ENCODE measurements at places on chromosomes 4 and X.

DNA sequence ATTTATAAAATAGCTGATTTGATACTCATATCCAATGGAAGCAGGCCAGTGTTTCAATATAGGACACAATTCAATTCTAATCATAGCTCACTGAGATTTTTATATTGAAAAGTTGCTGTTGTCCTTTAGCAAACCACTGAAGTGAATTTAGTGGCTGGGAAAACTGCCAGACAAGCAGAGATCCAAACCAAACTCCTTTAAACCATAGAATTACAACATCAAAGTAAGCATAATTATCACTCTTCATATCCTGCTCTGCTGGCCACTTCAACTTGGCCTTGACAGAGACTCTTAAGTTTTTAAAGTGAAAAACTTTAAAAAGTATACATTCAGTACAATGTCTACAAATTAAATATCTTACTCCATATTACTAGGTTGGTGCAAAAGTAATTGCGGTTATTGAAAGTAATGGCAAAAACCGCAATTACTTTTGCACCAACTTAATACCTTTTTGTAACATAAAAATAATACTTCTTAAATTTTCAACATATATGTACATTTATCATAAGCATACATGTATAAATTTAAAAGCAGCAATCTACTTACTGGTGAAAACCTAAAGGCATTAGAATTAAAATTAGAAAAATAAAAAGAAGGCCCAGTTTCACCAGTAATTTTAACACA, 433.0 kb downstream of the PCDH10 start:
- DNase-seq, result no peak

DNA sequence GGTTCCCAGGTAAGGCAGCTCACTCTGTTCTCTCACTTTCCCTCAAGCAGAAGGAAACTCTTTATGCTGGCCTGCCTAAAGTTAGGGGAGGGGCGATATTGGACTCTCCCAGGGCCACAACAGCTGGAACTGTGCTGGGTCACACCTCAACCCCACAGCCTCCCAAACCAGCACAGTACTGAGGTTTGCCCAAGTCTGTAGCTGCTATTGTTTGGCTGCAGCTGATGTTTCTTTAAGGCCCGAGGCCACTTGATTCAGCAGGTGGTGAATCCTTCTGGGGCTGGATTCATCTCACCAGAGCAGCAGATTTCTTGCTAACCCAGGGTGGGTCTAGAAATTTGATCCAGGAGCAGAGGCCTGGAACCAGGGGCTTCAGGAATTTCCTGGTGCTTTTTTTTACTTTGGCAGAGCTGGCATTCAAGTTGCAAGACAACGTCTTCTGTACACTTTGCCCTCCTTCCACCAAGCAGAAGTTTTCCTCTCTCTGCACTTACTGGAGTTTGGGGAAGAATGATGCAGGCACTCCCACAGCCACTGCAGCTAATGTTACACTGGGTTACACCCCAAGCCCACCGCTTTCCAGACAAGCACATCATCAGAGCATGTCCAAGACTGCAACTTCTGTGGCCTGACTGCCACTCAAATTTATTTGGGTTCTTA, 544.7 kb upstream of the NDST4 start:
- no peak for DNase-seq

- no peak for DNase-seq
Observed at GRCh38 chrX:9459186-9459748, 5.6 kb upstream of the TBL1X start.

GRCh38 chr4:6576512-6576911, 1.5 kb downstream of the MAN2B2 start:
- no peak for DNase-seq

GRCh38 chrX:111447298-111447697, 35.3 kb upstream of the DCX start:
- no peak for DNase-seq

- no peak for DNase-seq
Observed at GRCh38 chr4:185344743-185345538, 50.8 kb downstream of the LRP2BP start.

- DNase-seq, result no peak
Observed at GRCh38 chr4:126827669-126828068, 805.1 kb upstream of the INTU start.

- DNase-seq, result no peak
Observed at GRCh38 chrX:71111141-71111843, at the start of gene IL2RG. Gene IL2RG (minus strand): TSS chrX:71111577. CDS start chrX:71111539, 38 bp downstream.

GRCh38 chr4:185040523-185040922, 22.2 kb downstream of the HELT start:
- peak; percentile 63 for DNase-seq

DNA sequence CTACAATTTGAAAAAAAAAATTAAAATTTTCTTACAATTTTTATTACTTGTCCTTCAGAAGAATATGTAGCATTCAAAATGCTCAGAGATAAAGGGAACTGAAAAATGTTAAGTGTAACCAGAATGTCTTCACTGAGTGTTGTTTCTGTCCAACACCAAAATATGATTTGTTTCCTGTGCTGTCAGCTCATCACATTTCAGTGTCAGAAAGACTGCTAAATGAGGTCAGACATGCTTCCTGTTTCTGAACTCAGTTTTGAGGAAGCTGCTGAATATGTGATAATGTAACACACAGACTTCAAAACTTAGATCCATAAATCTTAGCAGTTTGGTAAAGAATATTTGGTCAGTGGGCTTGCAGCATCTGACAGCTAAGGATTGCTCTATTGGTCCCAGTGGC, 1849.7 kb downstream of the PCDH7 start:
- no peak for DNase-seq

DNA sequence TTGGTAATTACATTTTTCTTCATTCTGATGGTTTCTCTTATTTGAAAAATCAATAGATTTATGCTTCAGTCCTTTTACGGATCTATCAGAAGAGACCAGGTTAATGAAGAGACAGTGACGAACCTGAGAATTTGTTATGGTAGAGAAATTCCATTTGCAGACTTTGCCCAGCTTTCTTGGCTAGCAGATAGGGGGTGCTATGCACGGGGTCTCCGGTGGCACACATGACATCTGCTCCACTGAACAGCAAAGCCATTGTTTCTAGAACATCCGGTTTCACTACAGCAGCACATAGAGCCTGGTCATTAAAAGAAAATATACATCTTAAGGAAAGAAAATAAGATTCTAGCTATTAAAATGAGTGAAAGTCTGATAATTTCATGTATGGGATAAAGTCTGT, 85.1 kb downstream of the ARAP2 start:
- DNase-seq, result no peak

DNA sequence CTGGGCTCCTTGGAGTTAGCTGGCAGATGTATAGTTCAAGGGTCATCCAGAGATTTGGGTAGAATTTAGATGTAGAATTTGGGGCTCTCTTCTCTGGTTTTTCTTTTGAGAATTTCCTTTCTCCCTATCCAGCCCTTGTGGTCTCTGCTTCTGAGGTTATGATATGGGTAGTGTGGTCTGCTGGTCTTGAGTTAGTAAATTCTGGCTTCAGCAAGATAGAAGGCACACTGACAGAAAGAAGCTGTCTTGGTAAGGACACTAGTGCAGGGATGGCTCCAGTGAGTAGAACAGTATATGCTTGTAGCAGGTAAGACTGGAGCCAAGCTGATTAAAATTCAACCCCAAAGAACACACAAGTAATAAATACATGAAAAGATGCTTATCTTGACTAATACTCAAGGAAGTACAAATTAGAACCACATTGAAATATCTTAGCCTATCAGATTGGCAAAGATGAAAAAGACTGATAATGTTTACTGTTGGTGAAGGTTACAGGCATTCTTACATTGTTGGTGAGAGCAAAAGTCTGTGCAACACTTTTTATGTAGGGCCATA, 2.1 kb upstream of the IL9R start:
- no peak for DNase-seq

DNA sequence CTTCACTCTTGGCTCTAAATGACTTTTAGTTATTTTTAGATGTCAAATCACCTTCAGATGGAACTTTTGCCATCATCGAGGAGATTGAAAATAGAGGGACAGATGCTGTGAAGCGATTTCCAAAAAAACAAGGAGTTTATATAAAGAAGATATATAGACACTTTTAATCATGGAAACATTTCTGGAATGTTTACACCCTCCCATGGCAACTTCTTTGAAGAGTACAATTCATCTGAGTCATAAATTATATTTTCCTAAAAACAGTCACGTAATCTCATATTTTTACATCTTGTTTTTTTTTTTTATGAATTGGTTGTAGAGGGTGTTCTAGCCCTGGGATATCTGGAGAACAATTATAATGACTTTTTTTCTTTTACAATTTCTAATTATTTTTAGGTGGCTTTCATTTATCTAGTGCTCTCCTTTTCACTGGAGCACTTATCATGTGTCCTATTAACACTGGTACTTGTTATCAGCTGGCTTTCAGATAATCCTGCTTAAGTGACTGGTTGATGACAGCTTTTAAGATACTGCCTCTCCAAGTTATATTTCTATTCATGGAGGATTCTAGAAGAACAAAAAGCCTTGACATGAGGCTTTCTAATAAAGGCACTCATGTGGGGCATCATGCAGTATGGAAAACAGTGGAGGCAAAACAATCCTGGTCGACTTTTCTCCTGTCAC, 24.9 kb downstream of the PCDH7 start:
- no peak for DNase-seq

- DNase-seq, result peak; percentile 2
Observed at GRCh38 chr4:36004204-36004851, 240.0 kb downstream of the ARAP2 start.

DNA sequence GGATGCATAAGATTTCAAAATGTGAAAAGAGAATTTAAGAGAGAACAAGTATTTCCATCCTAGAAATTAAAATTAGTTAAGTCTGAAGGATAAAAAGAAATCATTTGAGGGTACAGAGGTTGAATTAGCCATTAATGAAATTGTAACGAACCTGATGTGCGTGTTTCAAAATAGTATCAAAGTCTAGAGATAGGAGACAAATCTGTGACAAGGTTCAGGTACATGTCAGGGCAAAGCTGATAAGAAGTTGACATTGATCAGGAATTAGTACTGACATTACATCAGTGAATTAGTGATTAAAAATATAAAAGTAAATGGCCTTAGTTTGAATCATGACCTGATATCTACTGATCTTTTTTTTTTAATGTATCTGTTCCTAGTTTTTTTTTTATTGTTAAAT, 62.3 kb downstream of the UGT2B10 start:
- DNase-seq, result no peak

DNA sequence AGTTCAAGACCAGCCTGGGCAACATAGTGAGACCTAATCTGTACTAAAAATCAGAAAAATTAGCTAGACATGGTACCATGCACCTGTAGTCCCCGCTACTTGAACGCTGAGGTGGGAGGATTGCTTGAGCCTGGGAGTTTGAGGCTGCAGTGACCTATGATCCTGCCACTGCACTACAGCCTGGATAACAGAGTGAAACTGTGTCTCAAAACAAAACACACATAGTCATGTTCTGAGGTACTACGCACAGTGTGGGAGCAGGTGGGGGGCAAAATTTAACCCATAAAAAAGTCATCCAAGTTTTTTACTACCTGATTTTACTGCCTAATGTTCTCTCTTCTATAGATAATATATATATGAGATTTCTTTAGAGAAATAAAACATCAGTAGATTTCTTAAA, 28.4 kb downstream of the HSPA4L start:
- no peak for DNase-seq

DNA sequence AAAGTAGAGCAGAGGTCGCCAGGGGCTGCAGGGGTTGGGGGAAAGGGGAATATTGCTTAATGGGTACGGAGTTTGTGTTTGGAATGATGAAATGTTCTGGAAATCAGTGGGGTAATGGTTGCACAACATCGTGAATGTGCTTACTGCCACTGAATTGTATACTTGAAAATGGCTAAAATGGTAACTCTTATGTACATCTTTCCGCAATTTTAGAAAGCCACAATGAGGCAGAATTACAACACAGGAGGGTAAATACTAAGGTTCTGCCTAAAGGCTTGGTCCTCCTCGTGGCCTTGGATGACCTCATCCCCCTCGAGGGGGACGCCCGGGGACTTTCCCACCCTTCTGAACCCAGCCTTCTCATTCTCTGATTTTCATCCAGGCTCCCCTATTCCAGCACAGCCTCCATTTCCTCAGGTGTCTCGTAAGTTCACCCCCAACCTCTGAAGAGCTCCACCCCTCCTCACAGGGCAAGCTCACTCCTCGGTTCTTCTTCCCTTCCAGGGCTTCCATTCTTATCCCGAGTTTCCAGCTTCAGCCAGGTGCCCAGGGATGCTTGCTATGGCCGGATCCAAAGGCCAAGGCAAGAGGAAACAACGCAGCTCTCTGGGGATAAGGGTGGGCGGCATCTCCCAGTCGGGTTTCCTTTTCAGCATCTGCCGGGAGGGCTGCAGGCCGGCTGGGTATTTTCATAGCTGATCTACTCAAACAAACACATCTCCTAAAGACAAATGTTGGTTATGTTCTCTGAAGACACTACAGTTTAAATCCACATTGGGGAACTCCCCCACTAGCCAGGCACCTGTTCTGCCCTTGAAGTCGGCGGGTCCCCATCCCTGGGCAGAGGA, 71.3 kb upstream of the ACSL1 start:
- no peak for DNase-seq

DNA sequence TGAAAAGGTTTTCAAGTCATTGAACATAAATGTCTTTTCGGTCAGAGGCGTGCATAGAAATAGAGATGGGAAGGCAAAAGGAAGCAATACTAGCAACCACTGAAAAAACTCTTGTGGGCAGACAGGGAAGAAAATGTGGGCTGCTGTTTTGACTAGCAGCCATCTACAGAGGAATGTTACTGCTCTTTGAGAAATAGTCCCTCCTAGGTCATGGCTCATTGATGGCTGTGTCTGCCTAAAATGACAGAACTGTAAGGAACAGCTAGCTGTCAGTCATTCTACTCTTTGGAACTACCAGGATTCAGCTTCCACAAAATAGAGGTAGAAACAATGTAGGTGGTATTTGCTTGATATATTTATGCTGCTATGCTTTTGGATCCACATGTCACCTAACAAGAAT, 26.9 kb upstream of the TMPRSS11B start:
- no peak for DNase-seq

GRCh38 chr4:148866666-148867065, 424.5 kb upstream of the NR3C2 start:
- no peak for DNase-seq

- DNase-seq, result no peak
Observed at GRCh38 chr4:125187226-125188176, 127.3 kb upstream of the FAT4 start.

DNA sequence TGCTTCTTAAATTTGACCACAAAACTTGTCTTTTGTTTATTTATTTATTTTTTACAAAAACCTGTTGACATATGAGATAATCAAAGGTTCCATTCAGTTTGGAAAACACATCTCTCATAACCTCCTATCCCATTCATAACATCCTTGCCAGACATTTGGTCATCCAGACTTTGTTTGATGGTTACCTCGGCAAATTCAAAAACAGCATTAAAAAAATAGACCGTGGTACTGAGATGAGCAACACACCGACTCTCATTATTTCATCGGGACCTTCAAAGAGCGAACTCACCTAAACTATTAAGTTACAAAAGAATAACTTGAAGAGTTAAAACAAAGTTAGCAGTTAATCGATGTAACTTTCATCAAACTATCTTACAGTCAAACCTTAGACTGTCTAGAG, 85.8 kb upstream of the RPS6KA3 start:
- no peak for DNase-seq

- DNase-seq, result peak; percentile 1
Observed at GRCh38 chrX:43224496-43224895, 431.6 kb upstream of the MAOA start.

All from COLO829 (cell line).